Renal pelvis (tissue), 12 donors: ENCODE measurements at places on chromosomes 12 and 14. TPM values are rescaled to one million over a fixed set of nuclear protein-coding genes. Genes with fewer than 3 reads are reported as not detected.

- no peak for DNase-seq
Observed at GRCh38 chr12:117552971-117553370, 191.5 kb upstream of the NOS1 start.

- DNase-seq, result no peak
Observed at GRCh38 chr14:73264885-73265720, 27.8 kb downstream of the PAPLN start.

DNA sequence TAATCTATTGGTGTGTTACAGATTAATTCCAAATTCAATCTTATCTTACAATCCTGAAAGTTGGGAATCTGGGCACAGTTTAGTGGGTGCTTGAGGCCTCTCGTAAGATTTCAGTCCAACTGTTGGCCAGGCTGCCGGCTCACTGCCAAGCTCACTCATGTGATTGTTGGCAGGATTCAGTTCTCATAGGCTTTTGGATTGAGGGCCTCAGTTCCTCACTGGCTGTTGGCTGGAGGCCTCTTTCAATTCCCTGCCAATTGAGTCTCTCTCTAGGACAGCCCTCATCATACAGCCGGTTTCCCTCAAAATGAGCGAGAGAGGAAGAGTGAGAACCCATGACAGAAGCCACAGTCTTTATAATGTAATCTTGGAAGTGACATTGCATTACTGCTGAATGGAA is 123.5 kb upstream of the FBXO33 start:
- DNase-seq, result no peak

- no peak for DNase-seq
Observed at GRCh38 chr12:91567100-91567485, 384.5 kb upstream of the DCN start.

- DNase-seq, result no peak
Observed at GRCh38 chr12:115377230-115377629, 693.3 kb upstream of the TBX3 start.

- no peak for DNase-seq
Observed at GRCh38 chr14:38297681-38298080, 41.8 kb upstream of the CLEC14A start.

DNA sequence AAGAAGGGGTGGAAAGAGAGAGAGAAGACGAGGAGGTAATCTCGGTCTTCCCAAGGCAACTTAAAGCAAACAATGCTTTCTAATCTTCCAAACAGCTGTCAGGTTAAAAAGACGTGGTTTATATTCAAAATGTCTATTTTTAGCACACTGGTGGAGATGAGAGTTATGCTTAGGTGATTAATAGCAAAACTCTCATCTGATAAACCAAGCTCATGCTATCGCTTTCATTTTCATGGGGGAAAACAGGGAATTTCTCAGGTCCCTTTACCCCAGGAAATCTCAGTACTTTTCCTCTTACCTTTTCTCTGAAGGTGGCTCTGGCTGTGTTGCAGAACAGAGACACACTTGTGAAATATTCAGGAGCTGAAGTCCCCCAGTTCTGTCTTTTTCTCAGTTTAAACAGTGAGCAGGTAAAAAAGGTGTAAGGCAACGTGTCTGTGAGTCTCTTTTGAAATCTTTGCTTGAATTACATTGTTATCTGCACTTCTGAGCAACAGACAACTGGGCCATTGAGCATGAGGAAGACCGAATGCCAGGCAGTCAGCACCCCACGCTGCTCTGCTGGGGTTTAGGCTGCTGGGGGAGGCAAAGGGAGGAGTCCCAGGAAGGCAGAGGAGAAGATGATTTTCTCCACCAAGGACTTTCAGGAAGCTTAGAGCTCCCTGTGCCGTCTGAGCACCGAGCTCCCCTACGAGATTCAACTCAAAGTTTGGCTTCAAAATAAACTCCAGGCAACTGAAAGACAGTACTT is 759.3 kb downstream of the BCL11B start:
- DNase-seq, result no peak

Gene DNM1L
- polyA plus RNA-seq, result 78.8 TPM

GRCh38 chr12:108332791-108333382 is 6.2 kb downstream of the CMKLR1 start:
- no peak for DNase-seq

Gene LRRIQ1
- polyA plus RNA-seq, result 37.5 TPM

GRCh38 chr14:90297876-90298629 is 33.7 kb downstream of the NRDE2 start:
- no peak for DNase-seq

Gene PPP2R3C
- 48.6 TPM for polyA plus RNA-seq

GRCh38 chr12:16389594-16389993 is 42.1 kb downstream of the MGST1 start:
- no peak for DNase-seq

GRCh38 chr14:102835959-102836358 is 58.7 kb downstream of the TRAF3 start:
- no peak for DNase-seq

GRCh38 chr14:24311837-24312615 is 724 bp downstream of the LTB4R start:
- no peak for DNase-seq

- no peak for DNase-seq
Observed at GRCh38 chr14:23403139-23403438, 5.0 kb downstream of the MYH6 start.
